MV-4-11 (cell line): ENCODE measurements at places on chromosomes 7 and 10.

GRCh38 chr7:86776136-86776535 is 132.4 kb downstream of the GRM3 start:
- no peak for DNase-seq

GRCh38 chr7:150897502-150898474 is 45.5 kb downstream of the AOC1 start:
- DNase-seq = peak; percentile 34

- DNase-seq = no peak
These were observed 162.4 kb upstream of the MEOX2 start for GRCh38 chr7:15848901-15849300.

GRCh38 chr7:66308411-66308810 is 103.3 kb downstream of the TPST1 start:
- no peak for DNase-seq

DNA sequence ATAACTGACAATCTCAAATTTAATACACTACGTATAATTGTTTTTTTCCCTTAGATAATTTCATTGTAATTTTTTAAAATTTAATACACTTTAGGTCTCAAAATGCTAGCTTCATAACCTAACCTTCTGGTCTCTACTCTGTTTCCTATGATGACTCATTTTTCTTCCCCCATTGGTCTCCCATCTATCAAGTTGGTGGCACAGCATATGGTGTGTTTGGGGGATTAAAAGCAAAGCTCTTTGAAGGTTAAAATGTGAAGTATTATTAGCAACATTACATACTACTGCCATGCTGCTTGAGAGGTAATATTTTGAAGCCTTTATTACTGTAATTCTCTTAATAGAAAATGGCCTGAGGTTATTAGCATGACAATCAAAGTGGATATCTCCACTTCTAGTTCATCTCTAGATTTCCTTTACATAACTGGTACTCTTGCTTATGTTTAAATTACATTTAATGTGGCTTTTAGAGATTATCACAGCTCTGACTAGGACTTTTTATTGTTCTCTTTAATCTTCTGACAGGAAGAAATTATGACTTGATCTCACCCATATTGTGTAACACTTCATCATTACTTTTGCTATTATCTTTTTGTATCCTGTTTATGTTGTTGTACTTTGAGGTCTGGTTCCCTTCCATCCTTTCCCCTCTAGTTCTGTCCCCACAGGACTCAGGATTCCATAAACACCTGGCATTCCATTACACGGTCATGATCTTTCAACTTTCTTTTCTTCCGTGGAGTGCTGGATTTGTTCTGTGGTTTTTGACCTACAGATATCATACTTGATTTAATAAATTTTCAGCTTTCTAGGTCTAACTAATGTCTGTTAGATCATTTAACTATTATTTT is 185.1 kb downstream of the SEMA3D start:
- peak; percentile 33 for DNase-seq

DNA sequence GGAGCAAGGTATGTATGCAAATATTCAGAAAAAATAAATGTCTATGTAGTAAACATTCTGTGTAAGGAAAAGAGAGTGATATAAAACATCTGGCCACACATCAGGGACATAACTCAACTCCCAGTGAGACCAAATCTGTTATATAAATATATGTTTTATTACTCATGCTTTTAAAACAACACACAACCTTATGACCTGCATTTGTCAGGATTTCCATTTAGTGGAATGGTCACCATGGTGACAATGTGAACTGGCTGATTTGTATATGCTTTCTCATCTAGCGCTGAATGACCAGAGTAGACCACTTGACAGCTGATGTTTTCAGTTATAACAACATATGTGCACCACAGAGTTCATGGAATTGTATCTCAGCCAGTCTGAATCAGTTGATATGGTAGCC is 551.7 kb downstream of the HTR7 start:
- no peak for DNase-seq

GRCh38 chr7:140928491-140929309 is 4.0 kb upstream of the BRAF start:
- no peak for DNase-seq

- DNase-seq = no peak
These were observed 308.0 kb downstream of the EXOC4 start for GRCh38 chr7:133560900-133561299.

DNA sequence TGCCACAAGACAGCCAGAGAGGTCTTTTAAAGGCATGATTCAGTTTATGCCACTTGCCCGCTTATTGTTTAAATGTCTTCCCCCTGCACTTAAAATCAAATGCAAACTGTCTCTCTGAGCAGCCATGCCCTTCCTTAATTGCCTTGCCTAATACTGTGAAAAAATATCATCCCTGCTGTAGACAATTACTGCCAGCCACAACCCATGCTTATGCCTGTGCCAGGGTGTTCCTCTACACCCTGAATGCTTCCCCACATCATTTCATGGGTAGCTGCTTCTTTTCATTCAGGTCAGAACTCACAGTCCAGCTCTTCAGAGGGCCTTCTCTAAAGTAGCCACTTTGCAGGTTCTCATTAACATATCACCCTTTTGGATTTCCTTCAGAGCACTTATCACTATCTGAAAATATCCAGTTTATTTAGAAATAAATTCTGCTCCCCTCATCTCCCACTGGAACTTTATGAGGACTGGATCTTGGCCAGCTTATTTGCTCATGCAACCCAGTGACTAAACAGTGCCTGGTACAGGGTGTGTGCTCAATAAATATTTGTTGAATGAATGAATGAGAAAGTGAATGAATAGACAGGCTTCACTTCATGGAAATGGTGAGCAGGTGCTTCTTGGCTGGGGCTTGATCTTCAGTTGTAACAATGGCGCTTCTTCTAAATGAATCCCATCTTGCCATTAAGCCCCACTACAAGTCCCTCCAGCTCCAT is 162.4 kb upstream of the MDFIC start:
- no peak for DNase-seq

GRCh38 chr10:33860552-33860951 is 526.1 kb upstream of the NRP1 start:
- no peak for DNase-seq

DNA sequence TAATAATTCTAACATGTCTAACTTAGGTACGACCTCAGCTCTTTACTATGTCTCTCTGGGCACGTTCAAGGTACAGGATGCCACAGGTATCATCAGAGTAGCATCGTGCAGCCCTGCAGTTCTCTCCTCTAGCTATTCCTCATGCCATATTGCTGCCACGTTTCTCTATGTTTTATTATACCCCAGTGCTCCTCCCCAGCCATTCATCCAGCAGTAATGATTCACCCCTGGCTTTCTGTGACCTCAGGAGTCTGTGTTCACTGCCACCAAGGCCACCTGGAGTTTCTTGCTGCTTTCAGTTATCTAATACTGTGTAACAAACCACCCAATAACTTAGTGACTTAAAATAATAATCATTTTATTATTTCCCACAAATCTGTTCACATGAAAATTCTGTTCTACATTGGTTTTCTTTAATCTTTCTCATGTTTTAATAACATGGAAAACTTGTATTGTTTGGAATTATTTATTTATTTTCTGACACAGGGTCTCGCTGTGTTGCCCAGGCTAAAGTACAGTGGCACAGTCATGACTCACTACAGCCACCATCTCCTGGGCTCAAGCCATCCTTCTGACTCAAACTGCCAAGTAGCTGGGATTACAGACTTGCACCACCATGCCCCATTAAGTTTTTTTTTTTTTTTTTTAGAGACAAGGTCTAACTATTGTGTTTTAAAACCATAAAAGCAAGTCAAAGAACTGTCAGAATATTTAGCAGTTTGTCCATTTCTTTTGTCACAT is 21.8 kb downstream of the REEP3 start:
- peak; percentile 55 for DNase-seq

- no peak for DNase-seq
These were observed 124.4 kb upstream of the ITGB1 start for GRCh38 chr10:33082373-33082895.

GRCh38 chr7:21965291-21965690 is 19.6 kb upstream of the CDCA7L start:
- peak; percentile 79 for DNase-seq

DNA sequence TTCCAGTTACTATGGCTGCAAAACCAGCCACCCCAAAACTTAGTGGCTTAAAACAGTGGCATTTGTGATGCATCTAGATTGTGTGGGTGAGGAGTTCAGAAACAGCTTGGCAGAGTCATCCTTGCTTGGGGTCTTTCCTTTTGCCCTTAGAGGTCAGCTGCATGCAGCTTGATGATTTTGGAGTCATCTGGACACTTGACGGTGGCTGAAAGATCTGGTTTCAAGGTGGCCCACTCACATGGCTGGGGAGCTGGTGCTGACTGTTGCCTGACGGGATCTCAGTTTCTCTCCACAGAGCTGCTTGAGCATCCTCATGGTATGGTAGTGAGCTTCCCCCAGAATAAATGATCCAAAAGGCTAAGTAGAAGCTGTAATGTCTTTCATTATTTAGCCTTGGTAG is 191.3 kb upstream of the GALNT17 start:
- DNase-seq = no peak

- DNase-seq = peak; percentile 82
These were observed 11.8 kb downstream of the MET start for GRCh38 chr7:116683786-116684185.

GRCh38 chr10:44293306-44293778 is 91.6 kb downstream of the CXCL12 start:
- DNase-seq = no peak

- no peak for DNase-seq
These were observed 134.5 kb downstream of the BAMBI start for GRCh38 chr10:28811639-28812349.

- no peak for DNase-seq
These were observed 82.9 kb downstream of the PRTFDC1 start for GRCh38 chr10:24869354-24870015.

- no peak for DNase-seq
These were observed 149.5 kb downstream of the FANK1 start for GRCh38 chr10:126045861-126046260.

DNA sequence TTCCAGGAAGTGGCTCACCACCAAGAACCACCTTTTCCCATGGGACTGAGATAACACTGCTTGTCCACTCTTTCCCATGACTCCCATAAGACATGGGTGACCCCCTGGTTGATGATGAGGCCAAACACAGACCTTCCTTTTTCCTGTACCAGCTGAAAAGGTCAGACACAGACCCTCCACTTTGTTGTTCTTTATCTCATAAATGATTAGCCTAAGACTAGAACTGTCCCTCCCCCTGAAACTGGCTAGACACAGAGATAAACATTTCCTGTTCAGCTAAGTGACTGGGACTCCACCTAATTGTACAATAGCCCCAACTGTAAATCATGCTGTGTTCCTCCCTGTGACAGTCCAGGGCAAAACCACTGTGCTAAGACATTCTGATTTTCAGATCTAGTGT is 8.2 kb upstream of the NRG3 start:
- DNase-seq = no peak

GRCh38 chr7:71793251-71793650 is 618.9 kb downstream of the CALN1 start:
- no peak for DNase-seq

DNA sequence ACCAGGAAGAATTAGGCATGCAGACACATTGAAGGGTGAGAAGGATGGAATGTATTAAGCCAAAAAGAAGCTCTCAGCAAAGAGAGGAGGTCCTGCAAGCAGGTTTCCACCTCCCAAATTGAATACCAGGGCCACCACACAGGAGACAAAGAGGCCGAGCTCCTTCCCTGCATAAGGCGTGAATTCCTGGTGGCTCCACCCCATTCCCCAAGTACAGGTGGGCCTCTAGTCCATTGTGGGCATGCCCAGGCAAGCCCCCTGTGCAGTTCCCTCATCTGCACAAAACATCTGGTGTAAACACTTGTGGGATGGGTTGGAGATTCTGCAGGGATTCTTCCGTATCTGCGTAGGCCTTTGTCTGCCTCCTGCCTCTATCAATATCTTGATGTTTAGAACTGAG is 817.5 kb downstream of the NRG3 start:
- DNase-seq = no peak

- peak; percentile 10 for DNase-seq
These were observed at the start of gene SPOCK2 for GRCh38 chr10:72087969-72088888. TSS of gene SPOCK2 (minus strand) at chr10:72088551. CDS start at chr10:72088328, 223 bp downstream.

DNA sequence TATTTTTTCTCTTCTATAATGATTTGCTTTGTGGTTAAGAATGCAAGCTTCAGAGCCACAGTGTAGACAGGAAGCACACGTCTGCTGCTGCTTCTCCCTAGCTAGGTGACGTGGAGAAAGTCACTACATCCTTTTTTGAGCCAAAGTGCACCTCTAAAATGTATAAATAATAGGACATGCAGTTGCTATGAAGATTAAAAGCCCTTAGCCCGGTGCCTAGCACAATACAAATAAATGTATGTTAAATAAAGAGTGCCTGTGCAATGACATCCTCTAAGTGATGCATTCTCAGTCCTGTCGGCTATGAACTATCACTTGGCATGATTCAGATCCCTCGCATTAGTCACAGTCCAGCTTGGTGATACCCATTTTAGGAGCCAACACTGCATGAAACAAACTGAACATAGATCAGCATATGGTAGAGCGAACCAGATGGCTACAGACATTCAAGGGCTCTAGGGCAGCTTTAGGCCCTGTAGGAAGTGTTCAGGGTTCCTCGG is 4.8 kb upstream of the TRDMT1 start:
- DNase-seq = peak; percentile 66

DNA sequence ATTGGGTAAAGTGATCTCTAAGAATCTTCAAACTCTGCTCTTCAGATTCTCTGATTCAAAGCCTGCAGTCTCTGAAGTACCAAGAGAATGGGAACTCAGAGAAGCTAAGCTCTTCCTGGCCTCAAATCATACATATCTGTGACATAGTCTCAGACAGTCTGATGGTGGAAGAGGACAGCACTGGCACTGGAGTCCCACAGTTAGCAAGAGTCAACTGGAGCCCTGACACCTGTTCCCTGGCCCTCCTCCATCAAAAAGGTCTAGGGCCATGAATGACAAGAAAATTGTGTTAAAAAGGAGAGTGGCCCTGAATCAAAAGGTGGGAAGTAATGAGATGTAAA is 37.7 kb downstream of the PRSS2 start:
- no peak for DNase-seq

- DNase-seq = no peak
These were observed 64.6 kb downstream of the HERC4 start for GRCh38 chr10:68010426-68010940.

DNA sequence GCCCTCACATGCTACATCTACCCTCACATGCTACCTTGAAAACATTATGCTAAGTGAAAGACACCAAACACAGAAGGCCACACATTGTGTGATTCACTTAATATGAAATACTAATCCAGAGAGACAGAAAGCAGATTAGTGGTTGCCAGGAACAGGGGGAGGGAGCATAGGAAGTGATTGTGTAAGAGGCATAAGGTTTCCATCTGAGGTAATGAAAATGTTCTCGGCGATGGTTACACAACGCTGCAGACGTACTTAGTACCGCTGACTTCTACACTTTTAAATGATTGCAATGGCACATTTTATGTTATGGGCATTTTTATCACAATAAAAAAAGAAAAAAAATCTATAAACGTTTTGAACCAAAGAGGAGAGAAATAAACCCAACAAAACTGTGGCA is 742.3 kb downstream of the TYW1 start:
- DNase-seq = peak; percentile 82
